Gastroesophageal sphincter (tissue), 4 donors: ENCODE measurements at places on chromosomes 13 and 19. TPM values are rescaled to one million over a fixed set of nuclear protein-coding genes. Genes with fewer than 3 reads are reported as not detected.

ZNF132 gene
- total RNA-seq = 4.1 TPM

CGB2 gene
- total RNA-seq = not detected

ZNF66 gene
- not detected for total RNA-seq

C2CD4C gene
- total RNA-seq = not detected

THSD8 gene
- not detected for total RNA-seq

FCHO1 gene
- total RNA-seq = 3.7 TPM

KIR2DL4 gene
- not detected for total RNA-seq

OBI1 gene
- total RNA-seq = 9.6 TPM

SULT2B1 gene
- 0.93 TPM for total RNA-seq

GJB2 gene
- 9.8 TPM for total RNA-seq

SETDB2 gene
- 10.6 TPM for total RNA-seq

PCDH17 gene
- total RNA-seq = 5.5 TPM

MAP4K1 gene
- 16.1 TPM for total RNA-seq

CFD gene
- 229 TPM for total RNA-seq

GJA3 gene
- total RNA-seq = 0.07 TPM

ZNF296 gene
- not detected for total RNA-seq

PSG11 gene
- total RNA-seq = not detected

RAB11B gene
- total RNA-seq = 41.9 TPM

F10 gene
- 14.4 TPM for total RNA-seq

ZNF701 gene
- 11.6 TPM for total RNA-seq

MBD3L4 gene
- not detected for total RNA-seq
